EL (cell line): ENCODE measurements at places on chromosomes 6 and 20.
A peak's percentile ranks its signal among the peaks of the same experiment; 100 is the strongest.

DNA sequence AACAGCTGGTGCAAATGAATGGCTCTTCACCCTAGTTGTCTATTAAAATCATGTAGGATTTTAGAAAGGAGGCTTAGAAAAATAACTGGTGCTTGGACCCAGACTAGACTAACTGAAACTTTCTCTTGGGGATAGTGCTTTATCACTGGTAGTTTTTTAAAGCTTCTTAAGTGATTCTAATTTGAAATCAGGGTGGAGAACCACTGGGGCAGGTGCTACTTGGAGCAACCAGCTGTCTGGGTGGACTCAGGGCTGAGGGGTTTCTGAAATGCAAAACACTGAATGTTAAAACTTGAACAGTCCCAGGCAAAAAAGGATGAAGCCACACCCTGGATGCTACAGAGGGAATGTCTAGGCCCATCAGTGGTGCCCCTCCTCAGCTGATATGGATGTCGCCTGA, 81.2 kb downstream of the PXDC1 start:
- no peak for DNase-seq

GRCh38 chr6:138503881-138504680, 4.8 kb upstream of the NHSL1 start:
- no peak for DNase-seq

DNA sequence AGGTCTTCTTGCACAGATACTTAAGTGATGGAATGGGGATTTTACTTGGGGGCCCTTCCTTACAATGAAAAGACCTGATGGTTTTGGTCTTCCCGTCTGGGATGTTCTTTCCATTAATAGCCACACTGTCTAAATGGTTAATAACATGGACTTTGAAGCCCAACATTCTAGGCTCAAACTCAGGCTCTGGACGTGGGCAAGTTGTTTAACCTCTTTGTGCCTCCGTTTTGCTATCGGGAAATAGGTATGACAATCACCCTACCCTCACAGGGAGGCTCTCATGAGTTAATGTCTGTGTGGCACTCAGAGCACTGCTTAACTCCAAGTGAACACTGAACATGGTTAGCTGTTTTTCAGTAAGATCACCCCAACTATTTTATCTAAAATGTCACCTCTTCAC, 360.7 kb upstream of the FLRT3 start:
- DNase-seq: no peak

GRCh38 chr20:62999580-62999979, 7.2 kb downstream of the BHLHE23 start:
- DNase-seq: no peak

- DNase-seq: no peak
Observed at GRCh38 chr6:75623491-75623890, 21.8 kb downstream of the SENP6 start.

DNA sequence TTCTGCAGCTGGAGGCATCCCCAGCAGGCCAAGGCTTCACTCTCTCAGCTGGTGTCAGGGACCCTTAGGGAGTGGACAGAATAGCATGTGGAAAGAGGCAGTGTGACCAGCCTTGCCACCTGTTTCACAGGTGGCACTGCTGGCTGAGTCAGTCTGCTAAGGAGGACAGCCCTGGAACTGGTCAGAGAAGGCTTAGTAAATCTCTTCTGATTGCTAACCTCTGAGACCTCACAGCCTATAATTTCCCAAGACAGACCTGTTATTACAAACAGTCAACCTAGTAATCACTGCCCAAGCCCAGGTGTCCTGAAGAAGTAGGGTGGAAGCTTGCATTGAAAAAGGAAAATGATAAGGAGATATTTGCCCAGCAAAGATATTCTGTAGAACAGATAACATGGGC, 26.4 kb upstream of the PAQR8 start:
- DNase-seq: no peak

GRCh38 chr20:37225146-37225545, 36.5 kb downstream of the GHRH start:
- DNase-seq: no peak

DNA sequence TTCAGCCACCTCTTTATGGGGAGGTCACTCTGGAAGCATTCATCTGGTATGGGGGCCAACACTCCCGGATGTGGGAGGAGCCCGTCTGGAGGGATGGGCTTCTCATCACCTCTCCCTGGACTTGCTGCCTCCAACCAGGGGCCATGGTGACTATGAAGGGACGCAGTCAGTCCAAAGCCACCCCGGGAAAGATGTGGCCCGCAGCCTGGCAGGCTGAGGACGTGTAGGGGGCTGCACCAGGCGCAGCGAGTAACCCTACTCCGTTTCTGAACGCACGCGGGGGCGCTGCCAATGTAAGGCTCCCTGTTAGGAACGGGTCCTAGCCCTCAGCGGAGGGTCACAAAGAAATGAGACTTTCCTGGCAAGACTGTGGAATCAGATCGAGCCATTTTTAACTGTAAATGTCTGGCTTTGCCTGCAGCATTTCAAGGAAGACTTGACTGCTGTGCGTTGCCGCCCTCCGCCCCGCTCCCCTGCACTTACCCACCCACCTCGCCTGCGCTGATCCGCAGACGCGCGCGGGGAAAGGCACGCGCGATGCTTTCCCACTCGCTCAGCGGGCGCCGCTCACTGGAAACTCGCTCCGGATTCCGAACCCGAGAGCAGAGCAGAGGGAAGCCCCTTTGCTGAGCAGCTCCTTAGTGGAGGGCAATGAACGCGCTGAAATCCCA, 55.1 kb downstream of the IL20RA start:
- DNase-seq: peak; percentile 7

- DNase-seq: no peak
Observed at GRCh38 chr6:159645640-159646039, 47.4 kb downstream of the SOD2 start.

DNA sequence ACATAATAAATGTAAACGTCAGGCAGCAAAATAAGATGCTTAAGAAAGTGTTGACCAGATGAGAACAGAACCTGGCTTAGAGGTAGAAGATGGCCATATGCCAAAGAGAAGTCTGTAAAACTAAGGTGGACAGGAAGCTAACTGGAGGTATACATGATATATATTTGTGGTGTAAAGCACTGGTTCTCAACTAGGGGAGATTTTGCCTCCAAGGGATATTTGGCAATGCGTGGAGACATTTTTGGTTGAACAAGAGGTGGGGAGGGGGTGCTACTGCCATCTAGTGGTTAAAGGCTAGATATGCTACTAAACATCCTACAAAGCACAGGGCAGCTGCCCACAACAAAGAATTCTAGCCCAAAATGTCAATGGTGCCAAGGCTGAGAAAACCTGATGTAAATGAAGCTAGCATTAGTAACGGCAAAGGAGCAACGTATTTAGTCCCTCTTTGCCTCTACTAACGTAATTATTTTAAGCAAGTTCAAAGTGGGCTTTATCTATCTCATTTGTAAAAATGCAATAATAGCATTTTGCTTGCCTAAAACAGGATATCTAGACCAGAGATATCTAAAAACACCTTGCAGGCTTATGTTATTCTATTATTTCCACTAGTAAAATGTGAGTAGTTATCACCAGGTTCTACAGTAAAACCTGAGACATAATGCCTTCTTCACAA, 182.6 kb downstream of the RNGTT start:
- DNase-seq: peak; percentile 74

GRCh38 chr6:98566126-98566525, 268.2 kb upstream of the POU3F2 start:
- DNase-seq: no peak

- DNase-seq: no peak
Observed at GRCh38 chr6:154898821-154899220, 96.3 kb upstream of the TIAM2 start.

DNA sequence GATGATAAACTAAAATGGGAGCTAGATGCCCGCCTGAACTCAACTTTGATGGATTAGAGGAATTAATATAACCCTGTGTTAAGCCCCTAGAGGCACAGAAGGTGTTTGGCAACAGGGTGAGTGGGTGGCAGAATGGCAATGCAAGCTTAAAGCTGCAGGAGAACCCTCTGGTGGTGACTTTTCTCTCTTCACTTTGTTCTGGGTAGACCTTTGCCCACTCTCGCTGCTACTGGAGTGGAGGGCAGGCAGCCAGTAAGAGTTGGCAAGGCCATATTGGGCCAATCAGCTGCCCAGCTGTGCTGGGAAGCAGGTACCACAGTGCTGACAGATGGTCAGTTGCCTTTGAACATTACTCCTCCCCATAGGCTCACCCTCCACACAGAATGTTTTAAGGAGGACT, 468.2 kb downstream of the MMUT start:
- no peak for DNase-seq

GRCh38 chr20:49747707-49748524, 34.2 kb upstream of the B4GALT5 start:
- DNase-seq: peak; percentile 17

GRCh38 chr6:169839029-169839481, 87.6 kb downstream of the ERMARD start:
- DNase-seq: no peak

GRCh38 chr6:169101036-169101805, 152.4 kb downstream of the THBS2 start:
- DNase-seq: no peak

DNA sequence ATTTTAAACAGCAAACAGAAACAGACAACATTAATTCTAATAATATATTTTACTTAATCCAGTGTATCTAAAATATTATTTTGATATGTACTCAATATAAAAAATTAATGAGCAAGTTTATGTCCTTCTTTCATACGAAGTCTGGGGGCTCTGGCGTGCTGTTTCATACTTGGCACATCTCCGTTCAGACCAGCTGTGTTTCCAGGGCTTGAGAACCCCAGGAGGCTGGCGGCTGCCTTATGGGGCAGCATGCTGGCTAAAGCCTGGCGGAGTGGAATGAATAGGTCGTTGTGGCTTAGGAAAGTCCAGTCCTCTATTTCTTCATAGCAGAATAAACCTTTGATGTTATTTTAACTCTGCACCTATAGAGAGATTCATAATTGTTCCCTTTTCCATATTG, 43.3 kb downstream of the DUSP22 start:
- DNase-seq: no peak

DNA sequence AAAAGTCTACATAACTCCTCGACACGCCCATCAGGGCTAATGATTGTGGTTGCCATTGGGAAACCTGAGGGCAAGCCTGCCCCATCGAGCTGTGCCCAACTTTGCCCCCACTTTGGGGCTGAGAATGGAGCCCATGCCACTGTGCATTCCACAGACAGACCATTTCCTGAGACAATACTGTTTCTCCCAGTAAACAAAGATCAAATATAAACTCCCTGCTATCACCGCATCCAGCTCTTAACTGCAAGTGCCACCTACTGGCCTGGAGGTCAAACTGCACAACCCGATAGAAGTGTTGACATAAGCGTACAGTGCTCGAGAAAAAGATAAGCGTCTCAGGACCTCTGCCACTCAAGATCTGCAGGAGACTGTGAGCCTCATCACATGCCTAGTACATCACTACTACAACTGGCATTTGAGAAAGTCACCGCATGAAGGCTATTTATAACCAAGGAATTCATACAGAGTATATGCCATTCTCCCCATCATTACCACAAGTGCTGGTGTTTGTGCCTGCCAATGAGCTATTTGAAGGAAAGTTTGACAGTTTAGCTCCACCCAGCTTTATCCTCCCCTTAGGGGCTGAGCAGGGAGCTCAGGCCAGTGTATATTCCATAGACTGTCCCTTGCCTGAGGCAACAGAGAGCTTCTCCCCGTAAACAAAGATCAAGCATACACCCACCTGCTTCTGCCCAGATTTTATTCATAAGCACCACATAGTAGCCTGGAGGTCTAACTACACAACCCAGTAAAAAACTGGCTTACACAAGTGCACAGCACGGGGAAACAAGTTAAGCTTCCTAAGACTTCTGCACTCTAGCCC, 4.5 kb upstream of the DEFB126 start:
- DNase-seq: peak; percentile 6

GRCh38 chr6:570825-571224, 86.1 kb downstream of the HUS1B start:
- no peak for DNase-seq

DNA sequence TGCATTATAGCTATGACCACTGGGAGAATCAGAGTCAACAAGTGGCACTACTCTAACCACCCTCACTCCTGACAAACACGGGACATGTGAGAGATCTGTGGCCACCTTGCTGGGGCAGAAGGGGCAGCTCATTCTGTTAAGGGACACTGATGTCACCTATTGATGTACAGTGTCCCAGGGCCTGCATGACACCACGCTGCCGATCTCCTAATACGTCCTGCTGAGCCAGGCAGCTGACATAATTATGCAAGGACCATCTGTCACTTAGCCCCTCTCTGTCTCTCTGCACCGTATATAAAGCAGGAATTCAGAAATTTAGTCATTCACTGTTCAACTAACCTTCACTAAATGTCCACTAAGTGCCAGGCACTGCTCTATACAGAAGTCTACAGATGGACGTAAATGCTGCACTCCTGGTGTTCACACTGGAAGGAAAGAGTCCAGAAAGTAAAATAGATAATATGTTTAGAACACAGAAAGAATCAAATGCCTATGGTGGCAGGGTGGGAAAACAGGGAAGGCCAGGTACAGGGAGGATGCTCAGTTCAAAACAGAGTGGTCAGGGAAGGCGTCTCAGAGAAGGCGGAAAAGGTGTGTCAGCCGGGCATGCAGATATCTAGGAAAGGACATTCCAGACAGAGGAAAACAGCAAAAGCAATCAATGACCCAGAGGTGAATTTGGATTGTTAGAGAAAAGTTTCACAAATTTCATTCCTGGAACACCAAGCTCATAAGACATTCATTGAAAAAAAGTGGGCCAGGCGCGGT, 173.8 kb downstream of the ZNF217 start:
- DNase-seq: no peak

DNA sequence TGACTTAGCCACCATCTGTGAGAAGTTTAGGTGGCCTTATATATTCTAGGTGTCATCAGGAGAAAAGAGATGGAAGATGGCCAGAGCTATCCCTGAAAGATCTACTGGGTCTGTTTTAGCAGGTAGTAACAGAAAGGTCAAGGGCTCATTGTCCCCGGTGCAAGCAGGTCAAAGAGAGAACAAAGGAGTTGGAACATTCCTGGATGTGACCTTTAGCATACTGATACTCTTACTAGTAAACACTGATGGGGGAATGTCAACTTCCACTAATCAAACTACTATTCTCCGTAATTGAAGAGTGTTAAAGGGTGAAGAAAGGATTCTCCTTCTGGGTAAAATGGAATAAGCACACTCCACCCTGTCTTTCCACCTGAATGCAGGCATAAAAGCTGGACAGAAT, 4.0 kb upstream of the MCUR1 start:
- DNase-seq: no peak

DNA sequence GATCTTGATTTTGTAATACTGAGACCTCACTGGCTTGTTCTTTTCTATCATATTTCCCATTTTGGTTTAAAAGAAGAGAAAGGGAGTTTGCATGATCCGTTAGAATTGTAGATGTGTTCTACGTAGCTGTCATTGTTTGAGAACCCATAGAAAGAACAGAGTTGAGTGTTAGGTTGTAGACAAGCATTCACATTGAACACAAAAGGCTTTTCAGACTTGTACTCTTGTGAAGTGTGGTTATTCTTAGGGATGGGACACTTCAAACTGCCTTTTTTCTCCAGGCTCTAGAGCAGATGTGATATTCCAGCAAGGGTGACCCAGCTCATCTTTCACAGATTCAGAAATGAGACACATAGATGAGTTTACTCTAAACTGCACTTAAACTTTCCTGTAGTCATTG, 19.9 kb downstream of the FOXO3 start:
- DNase-seq: peak; percentile 6
